Hepatic stellate cell (primary cell): ENCODE measurements at places on chromosomes 11 and 22.
A peak's percentile ranks its signal among the peaks of the same experiment; 100 is the strongest.

DNA sequence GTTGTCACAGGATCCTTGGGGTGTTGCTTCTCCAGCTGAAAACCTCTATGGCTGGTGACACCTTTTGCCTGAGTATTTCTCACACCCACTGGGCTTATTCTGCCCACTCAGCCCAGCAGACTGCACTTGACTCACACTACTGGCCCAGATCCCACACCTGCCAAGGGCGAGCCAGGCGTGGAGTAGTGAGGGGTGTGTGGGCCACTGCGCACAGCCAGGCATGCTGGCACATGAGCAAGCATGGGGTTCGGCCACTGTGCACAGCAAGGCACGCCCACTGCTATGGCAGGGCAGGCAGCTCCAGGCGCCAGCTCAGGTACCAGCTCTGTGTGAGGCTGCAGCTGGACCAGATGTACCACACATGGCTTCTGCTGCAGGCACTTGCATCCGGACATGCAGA is 116.5 kb upstream of the MTNR1B start:
- DNase-seq: no peak

GRCh38 chr11:531919-532526 is 3.4 kb downstream of the HRAS start:
- DNase-seq: no peak

- no peak for DNase-seq
Observed at GRCh38 chr22:24789516-24789915, 15.0 kb upstream of the PIWIL3 start.

DNA sequence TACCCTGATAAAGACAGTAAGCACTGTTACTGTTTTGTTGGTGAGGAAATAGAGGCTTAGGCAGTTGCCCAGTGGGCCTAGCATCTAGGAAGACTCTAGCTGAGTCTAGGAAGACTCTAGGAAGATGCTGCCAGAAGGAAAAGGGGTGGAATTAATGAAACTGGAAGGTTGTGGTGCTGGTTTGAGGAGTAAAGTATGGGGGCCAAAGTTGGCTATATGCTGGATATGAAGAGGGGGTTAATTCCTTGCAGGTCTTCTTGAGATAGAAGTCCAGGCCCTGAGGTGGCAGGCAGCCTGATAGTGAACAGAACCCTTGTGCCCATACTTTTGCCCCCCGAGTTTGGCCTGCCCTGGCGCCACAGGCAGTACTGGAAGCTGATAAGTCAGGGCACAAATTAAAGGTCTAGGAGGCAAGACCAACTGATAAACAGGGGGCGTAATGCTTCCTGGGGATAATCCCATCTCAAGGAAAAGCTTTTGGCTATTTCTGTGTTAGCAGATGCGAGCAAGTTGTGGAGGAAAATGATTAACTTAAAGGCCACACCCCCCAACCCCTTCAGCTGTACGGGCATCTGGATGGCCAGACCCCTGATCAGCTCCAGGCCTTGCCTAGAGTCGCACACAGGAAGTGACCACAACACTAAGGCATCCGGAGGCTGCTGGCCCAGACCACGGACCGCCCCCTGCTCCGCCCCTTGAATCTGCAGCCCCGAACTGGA is 3.1 kb downstream of the ILK start:
- peak; percentile 96 for DNase-seq

- no peak for DNase-seq
Observed at GRCh38 chr11:69138265-69138664, 17.5 kb upstream of the SMIM38 start.

DNA sequence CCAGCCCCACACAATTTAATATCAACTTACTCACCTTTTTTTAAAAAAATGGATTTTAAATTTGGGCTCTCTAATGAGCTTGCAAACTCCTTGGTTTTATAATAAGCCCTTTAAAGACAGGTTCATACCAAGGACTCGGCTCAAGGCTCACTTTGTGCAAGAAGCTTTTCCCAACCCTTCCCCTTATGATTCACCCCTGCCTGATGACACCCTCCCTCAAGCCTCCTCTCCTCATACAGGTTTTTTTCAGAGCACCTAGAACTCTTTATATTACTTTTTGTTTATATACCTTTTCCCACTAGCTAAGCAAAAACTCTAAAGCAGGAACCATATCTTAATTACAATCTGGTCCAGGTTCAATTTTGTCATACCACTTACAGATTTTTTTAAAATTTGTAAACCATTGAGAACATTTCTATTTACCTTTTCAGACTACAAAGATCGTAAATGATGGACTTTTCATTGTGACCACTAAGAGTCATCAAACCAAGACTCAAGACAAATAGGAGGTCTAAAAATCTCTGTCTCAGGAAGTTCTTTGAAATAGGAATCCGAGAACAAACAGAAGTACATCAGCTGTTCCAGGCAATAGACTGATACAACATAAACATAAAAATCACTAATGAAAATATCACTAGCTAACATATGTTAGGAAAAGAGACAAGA is 13.1 kb upstream of the EXPH5 start:
- no peak for DNase-seq

DNA sequence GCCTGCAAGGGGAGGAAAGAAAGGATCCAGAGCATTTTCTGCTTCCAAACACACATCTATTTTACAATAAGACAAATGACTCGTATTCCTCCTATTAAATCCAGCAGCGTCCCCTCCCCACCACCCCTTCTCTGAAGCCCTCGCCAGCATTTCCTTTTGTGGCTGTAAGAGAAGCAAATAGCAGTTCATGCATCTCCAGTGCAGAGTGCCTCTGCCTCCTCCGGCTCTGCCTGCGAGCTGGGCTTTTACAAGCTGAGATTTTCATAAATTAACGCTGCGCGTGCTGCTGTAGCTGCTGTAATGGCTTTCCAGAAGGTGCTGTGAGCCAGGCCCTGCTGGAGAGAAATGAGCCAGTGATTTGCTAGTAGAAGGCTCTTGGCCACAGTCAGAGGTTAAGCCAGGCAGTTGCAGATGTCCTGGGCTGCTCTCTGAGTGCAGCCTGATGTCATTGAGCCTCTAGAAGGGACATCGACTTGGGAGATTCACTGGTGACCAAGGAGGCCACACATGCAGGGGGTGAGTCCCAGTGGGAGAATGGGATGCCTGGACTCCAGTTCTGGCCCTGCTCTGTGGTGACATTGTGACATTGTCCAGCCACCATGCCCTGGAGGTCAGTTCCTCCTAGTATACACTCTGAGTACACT is 134.5 kb upstream of the NAV2 start:
- DNase-seq: peak; percentile 32

DNA sequence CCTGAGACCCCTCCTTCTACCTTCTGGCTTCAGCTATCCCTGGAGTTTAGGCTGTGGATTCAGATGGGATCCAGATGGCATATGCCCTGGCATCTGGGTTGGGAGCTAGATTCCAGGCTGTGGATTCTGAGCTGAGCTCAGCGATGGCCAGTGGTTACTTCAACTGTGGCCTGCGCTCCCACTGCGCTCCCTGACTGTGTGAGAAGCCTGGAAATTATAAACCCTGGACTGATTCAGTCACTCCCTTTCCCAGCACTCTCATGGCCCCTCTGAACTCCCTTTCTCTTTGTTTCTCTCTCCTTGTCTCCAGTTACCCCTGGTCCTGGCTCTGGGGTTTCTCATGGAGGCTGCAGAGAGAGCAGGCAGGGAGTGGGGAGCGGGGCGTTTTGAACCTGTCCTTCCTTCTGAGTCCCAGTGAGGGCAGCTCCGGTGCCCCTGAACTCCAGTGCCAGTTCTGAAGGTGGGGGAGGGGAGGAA is 4.8 kb downstream of the ARHGEF17 start:
- DNase-seq: no peak

DNA sequence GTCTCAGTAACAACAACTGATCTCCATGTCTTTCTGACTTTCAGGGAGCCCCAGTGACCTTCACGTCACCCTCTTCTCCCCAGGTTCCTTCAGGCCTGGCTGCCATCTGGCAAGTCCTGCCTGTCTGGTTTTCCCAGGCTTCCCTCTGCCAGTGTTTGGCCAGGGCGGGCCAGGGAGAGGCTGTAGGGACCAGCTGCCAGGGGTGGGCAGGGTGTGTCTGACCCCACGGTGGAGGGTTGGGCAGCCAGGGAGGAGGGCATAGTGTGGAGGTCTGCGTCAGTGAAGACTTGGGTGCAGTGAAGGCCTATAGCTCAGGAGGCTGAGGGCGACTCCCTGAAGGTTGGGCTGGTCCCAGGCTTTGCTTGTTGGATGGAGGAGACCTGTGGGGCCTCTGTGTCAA is 11.9 kb upstream of the MRGPRX2 start:
- DNase-seq: no peak

- DNase-seq: no peak
Observed at GRCh38 chr11:10892250-10892649, 34.4 kb upstream of the ZBED5 start.

DNA sequence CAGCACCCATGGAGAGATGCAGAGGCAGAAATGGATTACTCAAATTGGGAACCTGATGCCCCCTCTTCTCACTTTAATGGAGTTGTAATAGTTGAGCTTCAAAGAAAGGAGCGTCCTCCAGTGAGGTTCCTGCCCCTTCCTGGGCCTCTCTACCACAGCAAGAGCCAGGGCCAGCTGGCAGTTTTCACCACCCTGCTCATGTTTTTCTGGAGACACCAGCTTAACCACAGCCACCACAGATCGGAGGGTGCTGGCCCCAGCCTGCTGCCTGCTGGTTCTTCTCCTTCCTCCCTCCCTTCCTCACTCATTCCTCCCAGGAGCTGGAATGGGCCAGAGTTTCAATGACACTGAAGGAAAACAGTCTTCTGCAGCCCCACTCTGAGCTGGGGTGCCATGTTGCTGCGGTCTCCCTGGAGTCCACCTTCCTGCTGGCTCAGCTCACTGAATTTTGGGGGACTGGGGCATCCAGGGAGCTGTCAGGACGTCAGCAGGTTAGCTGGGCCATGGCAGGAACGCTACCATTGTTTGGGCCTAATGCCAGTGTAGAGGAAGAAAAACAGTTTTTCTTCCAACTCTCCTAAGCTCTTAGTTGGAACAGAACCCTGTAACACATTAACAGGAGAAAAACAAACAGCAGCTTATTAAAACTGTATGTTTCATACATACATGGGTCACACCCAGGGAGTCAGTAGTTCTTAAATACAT is 57.7 kb downstream of the TRAF6 start:
- DNase-seq: peak; percentile 39

DNA sequence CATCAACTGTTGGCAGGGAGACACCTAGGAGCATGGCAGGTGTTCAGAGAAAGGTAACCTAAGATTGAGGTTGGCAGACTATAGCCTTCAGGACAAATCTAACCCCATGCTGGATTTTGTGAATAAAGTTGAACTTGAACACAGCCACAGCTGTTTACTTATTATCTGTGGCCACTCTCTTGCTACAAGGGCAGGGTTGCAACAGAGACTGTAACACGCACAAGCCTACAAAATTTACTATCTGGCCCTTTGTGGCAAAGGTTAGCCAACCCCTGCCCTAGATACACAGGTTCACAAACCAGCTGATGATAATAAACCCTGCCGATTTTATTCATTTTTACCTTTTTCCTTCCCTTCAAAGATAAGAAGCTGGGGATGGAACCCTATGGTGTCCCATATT is 2.5 kb downstream of the THYN1 start:
- no peak for DNase-seq

- no peak for DNase-seq
Observed at GRCh38 chr11:132200353-132200936, 830.0 kb downstream of the NTM start.
